ENCODE measurements at places on chromosomes 1 and 21. TPM values are rescaled to one million over a fixed set of nuclear protein-coding genes. Genes with fewer than 3 reads are reported as not detected.
A peak's percentile ranks its signal among the peaks of the same experiment; 100 is the strongest.

DNA sequence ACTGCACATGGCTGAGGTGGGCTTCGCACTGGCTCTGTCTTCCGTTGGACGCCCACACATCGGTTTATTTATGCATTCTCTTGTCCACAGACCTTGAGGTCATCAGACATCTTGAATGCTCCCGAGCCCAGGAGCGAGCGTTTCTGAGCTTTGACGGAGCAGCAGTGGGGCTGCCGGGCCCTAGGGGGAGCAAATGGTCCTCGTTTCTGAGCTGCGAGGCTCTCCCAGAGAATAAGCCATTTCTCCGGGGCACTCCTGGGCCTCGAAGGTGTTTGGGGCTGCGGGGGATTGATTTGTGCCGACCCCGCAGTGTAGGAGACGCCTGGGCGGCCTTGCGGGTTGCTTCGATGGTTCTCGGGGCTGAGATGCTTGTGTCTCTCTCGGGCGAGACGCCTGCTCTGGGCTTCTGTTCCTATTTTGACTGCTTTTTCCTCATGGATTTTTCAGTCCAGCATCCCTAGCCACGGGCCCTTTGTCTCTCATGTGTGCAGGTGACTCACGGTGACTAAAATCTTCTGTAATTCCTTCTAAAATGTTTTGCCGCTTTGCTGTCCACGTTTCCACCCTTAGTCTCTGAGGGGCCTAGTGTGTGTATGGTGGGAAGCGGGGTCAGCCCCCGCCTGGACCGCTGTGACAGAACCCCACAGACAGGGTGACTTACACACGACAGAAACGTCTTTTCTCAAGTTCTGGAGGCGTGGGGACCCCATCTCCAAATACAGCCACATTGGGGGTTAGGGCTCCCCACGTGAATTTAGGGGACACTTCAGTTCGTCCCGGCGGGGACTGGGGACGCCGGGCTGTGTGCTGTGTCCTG, 62.1 kb downstream of the FAAP20 start:
- DNase-seq, result peak; percentile 56

- peak; percentile 31 for DNase-seq
These were observed 29.1 kb downstream of the DNAJC11 start for GRCh38 chr1:6672558-6672957.

- DNase-seq, result peak; percentile 86
These were observed 871 bp upstream of the ETS2 start for GRCh38 chr21:38804789-38805327.

TINAGL1 gene
- 128 TPM for total RNA-seq

GRCh38 chr1:26863685-26864077, 732 bp downstream of the SFN start:
- DNase-seq, result no peak

DOP1B gene
- total RNA-seq, result 6.5 TPM

DNA sequence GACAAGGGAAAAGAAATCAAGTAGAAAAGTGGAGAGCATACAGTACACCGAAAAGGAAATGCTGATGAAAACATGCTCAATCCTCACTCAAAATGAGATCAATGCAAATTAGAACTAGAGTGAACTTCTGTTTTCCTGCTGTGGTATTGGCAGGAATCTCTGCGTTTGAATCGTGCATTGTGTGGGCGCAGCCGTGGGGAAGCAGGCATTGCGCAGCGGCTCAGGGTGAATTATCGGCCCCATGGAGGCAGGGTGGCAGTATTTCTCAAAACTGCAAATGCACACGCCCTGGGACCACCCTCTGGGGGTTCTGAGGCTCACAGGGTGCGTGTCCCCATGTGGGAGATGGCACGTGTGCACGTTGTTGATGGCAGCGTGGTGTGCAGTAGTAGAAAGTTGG, 140.6 kb downstream of the PEX14 start:
- no peak for DNase-seq

BTBD8 gene
- 2.0 TPM for total RNA-seq

- no peak for DNase-seq
These were observed 33.4 kb downstream of the GLIS1 start for GRCh38 chr1:53705446-53706096.

- DNase-seq, result no peak
These were observed 467.6 kb upstream of the ZRANB2 start for GRCh38 chr1:71548398-71548890.

DNA sequence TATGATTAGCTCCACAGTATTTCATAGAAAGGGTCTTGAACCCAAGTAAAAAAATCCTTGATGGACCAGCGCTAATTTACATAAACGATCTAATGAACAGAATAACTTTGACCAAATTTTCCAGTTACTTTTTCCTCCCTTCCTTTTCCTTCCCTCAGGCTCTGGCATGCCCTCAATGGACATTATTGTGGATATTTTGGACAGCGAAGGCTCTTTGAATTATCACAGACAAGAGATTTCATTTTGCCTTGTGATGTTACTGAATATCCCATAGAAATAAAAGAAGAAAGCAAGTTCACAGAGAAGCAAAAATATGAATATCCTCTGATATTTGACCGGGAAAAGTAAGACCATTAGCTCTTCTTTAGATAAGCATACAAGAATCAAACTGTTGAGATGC, 60.3 kb upstream of the EXO1 start:
- no peak for DNase-seq

CD164L2 gene
- total RNA-seq, result not detected

DNA sequence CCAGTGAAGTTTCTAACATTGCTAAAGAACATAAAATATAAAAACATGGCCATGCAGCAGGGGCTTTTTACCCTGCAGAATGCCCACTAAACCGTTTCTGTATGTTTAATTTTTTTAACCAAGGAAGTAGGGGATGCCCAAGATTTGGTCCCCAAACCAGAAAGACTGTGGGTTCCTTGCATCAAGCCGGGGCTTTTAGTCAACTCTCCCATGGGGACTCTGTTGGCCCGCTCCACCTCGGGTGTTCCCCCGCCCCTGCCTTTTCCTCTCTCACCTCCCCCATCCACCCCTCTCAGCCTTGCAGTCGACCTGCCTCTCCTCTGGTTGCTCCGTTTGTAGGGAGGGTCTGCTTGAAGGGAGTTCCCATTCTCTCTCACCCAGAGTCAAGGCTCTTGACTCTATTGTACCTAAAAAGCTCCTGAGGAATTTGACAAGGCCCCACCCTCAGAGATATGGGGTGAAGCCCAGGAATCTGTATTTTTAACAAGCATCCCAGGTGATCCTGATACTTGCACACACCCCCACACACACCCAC, 117.5 kb downstream of the TOMM20 start:
- DNase-seq, result no peak

- DNase-seq, result no peak
These were observed 398.0 kb downstream of the PTPRU start for GRCh38 chr1:29634324-29634723.

DNA sequence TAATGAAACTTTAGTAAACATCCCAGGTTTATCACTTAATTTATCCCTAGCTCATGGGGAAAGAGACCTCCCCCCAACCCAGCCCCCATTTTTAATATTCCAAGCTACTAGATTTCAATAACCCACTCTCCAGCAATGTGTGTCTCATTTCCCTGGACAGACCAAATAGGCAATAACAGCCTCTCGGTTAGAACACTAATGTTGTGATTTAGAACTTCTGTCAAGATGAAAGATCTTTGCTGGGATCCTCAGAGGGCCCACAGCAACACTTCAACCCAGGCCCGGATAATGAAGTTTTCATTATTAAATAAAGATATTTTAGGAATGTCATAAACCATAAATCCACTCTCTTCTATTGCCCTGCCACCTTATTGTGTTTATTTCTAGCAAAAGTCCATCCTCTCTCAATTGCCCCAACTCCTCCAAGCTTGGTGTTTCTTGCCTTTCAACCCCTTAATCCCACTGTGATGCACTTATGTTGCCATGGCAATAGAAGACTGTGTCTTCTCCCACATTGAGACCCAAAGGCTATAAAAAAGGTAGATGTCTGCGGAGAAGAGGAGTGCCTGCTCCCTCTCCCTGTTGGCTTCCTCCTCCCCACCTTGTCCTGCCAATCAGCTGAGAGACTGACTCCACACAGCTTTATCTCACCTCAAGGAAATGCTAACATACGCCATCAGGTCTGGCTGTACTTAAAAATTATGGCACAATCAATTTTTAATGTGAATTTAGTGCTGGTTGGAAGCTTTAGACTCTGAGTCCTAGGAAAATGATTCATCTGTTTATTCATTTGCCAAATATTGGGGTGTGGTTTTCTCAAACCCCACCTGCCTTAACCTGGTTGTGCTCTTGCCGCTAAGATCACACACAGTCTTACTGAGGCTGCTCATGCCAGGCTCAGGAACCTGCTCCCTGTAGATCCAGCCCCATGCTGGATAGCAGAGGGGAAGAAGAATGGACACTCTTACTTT, 258.3 kb upstream of the CAMK1G start:
- DNase-seq, result no peak
